Fibroblast of skin of left biceps (primary cell): ENCODE measurements at places on chromosomes 5 and 9.

DNA sequence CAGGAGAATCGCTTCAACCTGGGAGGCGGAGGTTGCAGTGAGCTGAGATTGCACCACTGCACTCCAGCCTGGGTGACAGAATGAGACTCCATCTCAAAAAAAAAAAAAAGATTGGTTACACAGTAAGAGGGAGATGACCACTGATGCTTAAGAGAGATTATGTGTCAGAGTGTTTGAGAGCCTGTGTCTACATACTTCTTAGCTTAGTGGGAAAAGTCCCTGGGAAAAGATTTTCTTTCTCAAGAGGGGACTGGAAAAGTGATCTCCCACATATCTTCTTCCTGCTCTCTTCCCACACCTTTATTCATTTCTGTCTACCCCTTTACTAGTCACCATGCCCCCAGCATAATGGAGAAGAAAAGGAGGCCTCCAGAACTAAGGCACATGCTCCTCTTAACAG, 55.2 kb downstream of the MCTP1 start:
- DNase-seq: no peak

DNA sequence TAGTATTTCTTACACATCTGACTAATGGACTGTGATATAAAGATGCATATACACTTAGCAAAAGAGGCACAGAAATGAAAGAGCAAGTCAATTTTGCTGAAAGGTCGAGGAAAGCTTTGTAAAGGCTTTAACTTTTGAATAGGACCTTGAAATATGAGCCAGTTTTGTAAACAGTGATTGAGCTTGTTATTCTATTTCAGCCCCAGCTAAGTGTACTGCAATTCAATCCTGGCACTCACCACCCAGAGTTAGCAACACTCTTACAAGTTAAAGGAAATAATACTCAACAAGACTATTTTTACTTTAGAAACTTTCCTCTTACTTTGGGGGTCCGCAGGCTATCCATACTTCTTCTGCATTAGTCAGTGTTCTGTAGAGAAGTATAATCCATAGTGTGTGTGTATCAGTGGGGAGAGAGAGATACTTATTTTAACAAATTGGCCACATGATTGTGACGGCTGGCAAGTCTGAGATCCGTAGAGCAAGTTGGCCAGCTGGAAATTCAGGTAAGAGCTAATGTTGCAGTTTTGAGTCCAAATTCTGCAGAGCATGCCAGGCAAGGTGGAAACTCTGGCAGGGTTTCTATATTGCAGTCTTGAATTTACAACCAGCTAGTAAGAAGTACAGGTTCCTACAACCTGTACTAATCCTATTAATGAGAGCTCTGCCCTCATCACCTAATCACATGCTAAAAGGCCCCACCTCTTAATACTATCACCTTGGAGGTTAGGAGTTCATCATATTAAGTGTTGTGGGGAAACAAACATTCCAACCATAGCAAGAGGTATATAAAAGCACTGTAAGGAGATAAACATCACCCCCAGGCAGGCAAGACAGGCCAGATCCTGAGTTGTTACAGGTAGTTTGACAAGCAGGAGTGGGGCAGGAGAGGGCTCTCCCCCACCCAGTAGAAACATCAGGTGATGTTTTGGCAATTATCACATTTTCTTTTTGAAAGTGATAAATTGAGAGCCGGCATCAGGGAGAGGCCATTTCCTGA, 33.6 kb downstream of the IL7R start:
- DNase-seq: no peak

DNA sequence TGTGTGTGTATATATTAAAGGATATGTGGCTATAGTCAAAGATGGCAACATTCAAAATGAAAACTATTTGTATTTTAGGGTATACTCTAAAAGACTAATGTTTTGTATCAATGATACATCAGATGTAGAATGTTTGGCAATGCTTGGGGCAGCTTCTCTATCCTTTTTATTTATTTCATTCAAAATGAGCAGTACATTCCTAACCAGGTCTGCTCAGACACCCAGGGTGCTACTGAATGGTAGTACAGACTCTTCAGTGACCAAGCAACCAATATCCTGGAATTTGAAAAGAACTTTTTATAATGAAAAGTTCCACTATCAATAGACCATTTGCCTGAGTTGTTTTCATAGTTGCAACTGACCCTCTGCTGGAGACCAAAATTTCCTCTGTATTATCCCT, 23.9 kb downstream of the MEGF9 start:
- no peak for DNase-seq

- DNase-seq: peak; percentile 78
Measured at GRCh38 chr5:100777680-100778300, 125.3 kb downstream of the ST8SIA4 start.
